CD4-positive, alpha-beta T cell treated with Interferon alpha-2 for 1 hour (primary cell): ENCODE measurements at places on chromosomes 2 and 18.
A peak's percentile ranks its signal among the peaks of the same experiment; 100 is the strongest.

- DNase-seq = no peak
Observed at GRCh38 chr18:2417861-2418610, 153.3 kb downstream of the METTL4 start.

DNA sequence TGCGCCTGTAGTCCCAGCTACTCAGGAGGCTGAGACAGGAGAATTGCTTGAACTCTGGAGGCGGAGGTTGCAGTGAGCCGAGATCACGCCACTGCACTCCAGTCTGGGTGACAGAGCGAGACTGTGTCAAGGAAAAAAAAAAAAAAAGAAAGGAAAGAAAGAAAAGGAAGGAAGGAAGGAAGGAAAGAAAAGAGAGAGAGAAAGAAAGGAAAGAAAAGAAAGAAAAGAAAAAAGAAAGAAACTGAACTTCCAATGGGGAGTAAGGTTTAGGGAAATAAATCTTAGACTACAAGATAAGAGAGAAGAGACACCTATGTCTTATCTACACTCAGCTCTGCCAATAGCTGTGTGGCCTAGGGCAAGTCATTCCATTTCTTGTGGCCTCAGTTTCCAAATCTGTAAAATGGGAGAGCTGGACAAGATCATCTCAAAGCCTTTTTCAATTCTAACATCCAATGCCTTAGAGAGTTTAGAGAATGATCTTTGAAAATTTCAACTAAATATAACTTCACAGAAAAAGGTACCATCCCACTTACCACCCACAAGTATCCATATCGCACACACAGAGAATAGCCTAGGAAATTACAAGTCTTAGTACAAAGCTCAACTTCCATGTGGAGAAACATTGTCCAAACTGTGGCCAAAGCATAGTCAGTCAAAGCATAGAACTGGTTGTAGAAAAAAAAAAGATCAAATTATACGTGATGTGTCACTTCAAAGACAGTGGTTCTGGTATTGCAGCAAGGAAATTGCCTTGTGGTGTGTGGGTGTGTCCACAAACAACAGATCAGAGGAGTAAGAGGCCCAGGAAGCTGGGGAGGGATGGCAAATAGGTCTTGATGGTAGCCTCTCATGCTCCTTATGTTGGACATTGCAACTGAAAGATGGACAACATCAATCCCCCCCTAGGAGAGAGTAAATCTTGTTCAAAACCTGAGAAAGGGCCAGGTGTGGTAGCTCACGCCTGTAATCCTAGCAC, 42.4 kb downstream of the SLC14A2 start:
- DNase-seq = peak; percentile 12

DNA sequence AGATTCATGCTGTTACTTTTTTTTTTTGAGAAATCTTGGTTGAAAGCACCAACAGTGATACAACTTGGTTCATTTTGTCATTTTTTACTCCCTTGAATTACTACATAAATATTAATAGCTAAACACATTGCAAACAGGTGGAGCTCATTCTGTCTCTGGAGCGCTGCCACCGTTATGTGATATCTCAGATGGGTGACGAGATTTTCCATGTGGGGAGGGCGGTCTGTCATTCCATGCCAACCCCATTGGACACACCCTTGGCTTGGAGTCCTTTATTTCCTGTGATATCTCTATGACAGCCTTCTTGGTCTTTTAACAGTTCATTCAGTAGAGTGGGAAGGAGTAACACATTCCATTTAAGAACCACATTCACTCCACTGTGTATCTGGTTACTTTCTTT, 794.8 kb downstream of the SATB2 start:
- DNase-seq = no peak

GRCh38 chr18:59065684-59066083, 74.0 kb upstream of the SEC11C start:
- DNase-seq = no peak

DNA sequence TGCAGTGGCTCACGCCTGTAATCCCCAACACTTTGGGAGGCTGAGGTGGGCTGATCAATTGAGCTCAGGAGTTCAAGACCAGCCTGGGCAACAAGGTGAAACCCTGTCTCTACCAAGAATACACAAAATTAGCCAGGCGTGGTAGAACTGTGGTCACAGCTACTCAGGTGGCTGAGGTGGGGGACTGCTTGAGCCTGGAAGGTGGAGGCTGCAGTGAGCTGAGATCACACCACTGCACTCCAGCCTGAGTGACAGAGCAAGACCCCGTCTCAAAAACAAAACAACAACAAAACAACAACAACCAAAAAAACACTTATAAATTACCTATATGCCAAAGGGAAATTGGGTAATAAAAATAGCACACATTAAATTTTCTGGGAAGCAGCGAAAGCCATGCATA, 141.6 kb downstream of the HDAC4 start:
- peak; percentile 33 for DNase-seq

DNA sequence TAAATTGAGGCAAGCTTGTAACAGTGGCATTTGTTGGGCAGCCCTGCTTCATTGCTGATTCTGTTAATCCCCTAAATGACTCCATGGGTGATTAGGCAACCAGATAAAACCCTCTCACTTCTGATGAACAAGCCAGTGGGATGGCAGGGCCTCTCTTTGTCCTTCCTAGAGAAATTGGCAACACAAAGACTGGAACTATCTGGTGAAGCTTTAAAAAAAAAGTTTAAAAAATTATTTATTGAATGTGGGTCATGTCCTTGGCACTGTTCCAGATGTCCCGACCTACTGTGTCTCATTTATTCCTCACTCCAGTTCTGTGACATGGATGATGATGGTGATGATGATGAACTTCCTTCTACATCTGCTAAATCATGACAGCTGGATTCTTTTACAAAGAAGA, 30.8 kb downstream of the NRP2 start:
- no peak for DNase-seq

GRCh38 chr18:30712383-30712782, 330.2 kb downstream of the DSC3 start:
- no peak for DNase-seq

DNA sequence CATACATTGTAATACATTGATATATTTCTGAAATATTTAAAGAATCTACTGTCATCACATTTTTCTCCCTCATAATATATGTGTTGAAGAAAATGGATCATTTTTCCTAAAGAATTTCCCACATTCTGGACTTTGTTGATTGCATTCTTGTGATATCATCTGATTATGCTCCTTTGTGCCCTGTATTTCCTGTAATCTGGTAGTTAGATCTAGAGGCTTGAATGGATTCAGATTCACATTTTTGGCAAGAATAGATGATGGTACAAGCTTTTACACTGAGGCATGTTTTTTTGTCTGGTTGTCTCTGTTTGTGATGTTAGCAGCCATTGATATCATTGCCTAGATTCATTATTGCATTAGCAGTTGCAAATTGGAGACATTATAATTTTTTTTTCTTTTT, 13.4 kb downstream of the UBXN2A start:
- no peak for DNase-seq

DNA sequence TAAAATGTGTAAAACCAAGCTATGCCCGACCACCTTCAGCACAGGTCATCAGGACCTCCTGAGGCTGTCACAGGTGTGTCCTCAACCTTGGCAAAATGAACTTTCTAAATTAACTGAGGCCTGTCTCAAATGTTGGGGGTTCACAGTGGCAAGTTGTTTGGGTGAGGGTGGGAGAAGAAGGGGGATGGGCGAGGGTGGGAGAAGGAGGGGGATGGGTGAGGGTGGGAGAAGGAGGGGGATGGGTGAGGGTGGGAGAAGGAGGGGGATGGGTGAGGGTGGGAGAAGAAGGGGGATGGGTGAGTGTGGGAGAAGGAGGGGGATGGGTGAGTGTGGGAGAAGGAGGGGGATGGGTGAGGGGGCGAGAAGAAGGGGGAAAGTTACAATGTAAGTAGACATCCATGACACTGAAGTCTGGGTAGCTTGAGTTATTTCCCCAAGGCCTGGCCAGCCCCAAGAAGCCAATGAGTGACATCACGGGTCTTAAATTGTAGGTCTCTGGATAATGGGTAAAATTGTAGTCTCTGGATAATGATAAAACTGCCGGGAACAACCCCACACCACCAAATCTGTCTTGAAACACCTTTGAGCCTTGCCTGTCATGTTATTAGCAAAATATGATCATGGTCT, 56.3 kb downstream of the TIMM21 start:
- DNase-seq = no peak

DNA sequence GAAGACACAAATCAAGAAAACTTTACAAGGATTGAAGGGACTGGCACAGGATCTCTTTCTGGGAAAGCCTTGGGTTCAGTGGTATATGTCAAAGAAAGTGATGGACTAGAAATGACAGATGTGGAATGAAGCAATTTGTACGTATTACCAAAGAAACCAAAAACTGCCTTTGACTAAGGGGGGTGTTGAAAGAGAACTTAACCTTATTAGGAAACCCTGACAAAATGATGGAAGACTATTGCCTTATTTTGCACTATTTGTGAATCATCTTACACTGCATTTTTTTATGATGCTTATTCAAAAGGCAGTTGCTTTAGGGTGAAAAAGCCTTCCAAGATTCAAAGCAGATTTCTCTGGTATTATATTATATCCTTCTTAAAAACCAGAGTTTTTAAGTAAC, 4.0 kb downstream of the TSGA10 start:
- no peak for DNase-seq

- DNase-seq = peak; percentile 65
Observed at GRCh38 chr2:42568401-42569115, at the start of gene MTA3. Gene MTA3 (plus strand): TSS chr2:42568632. CDS start chr2:42568746, 114 bp downstream.

DNA sequence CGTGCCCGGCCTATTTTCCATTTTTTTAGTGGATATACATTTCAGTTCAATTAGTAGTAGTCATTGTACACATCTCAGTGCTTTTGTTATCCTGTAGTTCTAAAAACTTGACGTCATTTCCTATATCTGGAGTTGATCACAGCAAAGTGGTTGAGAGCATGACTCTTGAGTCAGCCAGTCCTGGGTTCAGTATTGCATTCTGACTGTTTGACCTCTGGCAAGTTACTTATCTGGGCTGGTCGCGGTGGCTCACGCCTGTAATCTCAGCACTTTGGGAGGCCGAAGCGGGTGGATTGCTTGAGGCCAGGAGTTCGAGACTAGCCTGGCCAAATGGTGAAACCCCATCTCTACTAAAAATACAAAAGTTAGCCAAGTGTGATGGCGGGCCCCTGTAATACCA, 50.4 kb upstream of the PPM1B start:
- no peak for DNase-seq

- no peak for DNase-seq
Observed at GRCh38 chr2:112183327-112184025, 45.3 kb downstream of the FBLN7 start.

DNA sequence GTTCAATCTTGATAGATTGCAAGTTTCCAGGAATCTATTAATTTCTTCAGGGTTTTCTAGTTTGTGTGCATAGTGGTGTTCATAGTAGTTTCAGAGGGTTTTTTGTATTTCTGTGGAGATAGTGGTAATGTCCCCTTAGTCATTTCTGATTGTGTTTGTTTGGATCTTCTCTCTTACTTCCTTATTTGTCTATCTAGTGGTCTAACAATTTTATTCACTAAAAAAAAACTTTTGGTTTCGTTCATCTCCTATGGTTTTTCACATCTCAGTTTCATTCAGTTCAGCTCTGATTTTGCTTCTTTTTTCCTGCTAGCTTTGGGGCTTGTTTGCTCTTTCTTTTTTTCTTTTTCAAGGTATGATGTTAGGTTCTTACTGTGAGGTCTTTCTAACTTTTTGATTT, 94.5 kb downstream of the SNTG2 start:
- no peak for DNase-seq

DNA sequence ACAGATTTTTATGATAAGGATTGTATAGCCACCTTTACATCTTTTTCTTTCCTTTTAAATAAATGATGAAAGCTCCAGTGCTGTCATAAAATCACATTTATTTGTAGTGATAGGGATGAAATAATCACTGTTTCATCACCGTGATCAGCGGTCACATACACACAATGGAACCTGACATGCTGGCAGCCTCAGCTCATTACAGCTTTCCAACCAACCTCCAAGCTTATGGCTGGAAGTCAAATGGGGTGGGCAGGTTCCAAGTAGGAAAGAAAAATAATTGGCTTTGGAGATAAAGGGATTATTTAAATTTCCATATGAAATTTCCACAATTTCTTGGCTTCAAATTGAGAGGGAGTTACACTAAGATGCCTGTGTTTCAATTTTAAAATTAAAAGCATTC, 251.3 kb downstream of the PLCL1 start:
- DNase-seq = no peak

- DNase-seq = no peak
Observed at GRCh38 chr18:48847807-48848486, 102.8 kb downstream of the SMAD7 start.

DNA sequence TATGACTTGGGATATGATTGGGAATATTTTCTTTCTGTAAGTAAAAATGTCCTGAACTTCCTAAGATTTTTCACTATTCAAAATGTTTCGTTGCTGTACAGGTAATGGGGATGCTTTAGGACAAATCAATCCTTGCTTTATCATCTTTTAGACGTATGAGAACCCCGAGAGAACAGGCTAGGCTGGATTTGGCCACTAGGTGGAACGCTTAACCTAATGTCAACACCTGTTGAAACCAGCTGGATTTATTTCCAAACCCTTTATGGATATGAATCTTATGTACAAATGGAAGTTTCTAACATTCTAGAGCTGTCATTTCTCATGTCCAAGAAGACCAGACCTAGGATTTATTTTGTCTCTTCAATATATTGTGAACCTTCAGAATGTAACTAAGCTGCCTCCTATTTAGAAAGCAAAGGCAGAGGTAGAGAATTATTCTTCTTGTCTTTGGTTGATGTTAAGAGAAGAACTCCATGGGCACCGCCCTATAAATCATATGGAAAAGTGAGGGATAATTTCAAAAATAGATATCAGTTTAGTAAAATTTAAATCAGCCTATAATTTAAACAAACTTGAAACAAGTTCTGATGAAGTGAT, 96.7 kb downstream of the PMAIP1 start:
- no peak for DNase-seq

DNA sequence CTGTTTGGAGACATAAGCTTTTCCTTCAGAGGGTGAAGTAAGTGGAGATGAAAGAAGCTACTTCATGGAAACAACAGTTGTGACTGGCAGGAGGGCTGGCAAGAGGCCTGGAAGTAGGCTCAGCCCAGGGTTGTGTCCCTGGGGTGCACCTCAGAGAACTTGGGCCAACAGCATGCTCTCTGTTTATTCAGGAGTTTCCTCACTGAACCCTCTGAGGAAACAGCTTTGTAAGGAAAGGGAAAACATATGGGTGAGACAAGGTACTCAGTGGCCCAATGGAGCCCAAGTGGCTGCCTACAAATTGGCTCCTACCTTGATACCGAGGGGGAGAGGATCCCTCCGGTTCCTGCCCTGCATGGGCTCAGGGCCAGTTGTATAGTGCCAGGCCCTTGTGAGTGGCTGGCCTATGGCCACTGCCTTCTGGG, 115.5 kb upstream of the ITGA6 start:
- no peak for DNase-seq
